ENCODE measurements at places on chromosomes 6 and 20.
A peak's percentile ranks its signal among the peaks of the same experiment; 100 is the strongest.

GRCh38 chr6:20939161-20939775 is 405.0 kb downstream of the CDKAL1 start:
- DNase-seq: no peak

- DNase-seq: no peak
These were observed 249.9 kb downstream of the CBLN4 start for GRCh38 chr20:55755411-55755810.

- DNase-seq: no peak
These were observed 414.2 kb upstream of the SPTLC3 start for GRCh38 chr20:12594410-12595088.

DNA sequence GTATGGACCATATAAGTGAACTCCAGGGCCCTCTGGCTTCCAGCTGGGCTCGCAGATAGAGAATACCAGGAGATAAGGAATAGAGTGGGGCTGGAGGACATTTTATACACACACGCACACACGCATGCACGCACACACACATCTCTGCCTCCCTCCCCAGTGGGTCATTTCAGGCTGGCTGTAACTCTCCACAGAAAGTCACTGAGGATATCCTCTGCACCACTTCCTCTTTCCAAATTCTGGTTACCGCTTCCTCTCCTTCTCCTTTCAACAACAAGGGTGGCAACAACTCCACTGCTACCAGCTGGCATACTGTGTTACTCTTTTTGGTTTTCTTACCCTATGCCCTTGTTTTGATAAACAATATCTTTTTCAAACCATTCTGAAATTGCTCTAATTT is 280.2 kb downstream of the COL12A1 start:
- DNase-seq: no peak

DNA sequence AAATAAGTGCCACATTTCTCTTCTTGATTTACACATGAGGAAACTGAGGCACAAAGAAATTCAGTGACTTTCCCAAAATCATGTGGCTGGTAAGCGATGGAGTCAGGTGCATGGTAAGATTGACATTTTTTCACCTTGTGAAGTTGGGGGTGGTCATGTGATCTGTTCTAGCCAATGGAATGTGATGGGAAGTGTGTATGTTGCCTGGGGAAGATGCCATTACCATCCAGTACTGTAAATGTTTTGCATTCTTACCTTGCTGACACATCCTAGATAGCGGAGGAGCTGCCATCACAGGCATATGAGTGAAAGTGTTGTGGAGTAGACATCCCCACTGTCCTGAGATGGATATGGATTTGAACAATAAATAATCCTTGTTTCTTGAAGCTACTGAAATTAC is 499.6 kb upstream of the SULF2 start:
- no peak for DNase-seq

DNA sequence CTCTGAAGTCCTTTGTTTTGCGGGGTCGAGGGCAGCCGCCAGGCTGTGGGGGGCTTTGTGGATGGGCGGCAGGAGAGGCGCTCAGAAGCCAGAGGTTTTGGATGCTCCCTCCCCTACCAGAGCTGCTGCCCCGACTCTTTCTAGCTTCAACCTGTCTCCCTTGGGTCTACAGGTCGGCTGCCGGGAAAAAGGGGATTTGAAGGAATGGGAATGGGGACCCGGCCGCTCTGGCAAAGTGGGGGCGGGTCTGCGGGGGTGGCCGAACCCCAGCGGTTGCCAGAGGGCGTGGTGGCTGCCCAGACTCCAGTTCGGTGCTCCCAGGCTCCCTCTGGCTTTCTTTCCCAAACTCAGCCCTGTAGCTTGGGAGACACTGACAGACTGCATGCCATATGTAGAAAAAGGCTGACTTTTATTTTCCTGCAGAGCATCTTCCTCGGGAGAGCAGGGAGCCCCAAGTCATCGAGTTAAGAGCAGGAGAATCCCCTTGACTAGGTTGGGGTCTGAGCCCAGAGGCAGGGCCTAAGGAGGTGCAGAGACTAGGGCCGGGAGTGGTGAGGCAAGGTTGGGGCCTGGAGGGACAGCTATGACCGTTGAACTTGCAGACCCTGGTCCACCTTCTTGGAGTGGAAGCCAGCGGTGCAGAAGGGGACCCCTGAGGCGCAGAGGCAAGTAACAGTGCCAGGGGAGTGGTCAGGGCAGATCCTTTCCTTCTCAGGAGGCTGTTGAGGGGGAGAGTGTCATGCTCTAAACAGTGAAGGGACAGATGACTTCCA is 1.4 kb upstream of the PPP1R18 start:
- DNase-seq: peak; percentile 69

DNA sequence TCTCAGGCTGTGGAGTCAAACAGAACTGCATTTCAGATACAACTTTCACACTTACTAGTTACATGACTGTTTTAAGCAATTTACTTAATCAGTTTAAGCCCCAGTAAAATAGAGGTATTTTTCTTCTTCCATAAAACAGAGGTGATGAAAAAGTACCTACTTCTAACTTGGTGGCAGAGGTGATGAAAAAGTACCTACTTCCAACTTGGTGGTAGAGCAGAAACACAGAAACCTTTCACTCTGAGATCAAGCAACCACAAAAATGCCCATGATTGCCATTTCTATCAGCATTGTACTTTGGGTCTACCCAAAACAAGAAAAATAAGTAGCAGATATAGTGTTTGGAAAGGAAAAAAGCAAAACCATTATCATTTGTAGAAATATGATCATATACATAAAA is 148.7 kb downstream of the OPRM1 start:
- no peak for DNase-seq

DNA sequence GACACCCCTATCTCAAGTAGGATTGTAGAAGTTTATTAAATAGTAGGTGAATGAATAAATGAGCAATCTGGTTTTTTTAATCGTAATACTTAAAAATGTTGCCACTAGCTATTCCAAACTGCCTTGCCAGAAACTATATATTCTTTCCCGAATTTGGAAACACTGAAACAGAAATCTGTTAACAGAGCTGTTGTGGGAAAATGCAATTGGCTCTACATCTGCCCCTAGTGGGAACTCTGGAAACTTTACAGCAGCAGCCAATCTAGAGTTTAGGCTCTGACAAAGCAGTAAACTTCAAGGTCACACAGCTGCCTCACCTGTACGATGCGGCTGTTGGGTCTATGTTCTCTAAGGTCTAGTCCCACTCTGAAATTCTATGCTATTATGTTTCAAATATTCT is 41.7 kb downstream of the SYNE1 start:
- DNase-seq: peak; percentile 38

DNA sequence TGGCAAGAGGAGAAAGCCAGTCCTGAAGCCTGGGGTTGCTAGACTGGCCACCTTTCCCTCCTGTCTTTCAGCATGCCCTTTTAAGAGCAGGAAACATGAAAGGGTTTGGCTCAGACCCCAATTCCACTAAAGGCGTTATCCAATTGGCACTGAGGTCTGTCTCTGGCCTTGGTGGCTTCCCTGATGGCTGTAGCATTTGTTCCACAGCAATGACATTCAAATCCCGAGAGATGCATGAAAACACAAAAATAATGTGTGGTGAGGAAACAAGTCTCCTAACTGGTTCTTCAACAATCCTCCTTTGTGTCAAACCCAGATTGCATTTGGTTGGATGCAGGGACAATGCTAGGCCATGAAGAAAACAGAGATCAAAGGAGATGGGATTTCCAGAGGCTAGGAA is 56.5 kb upstream of the ADTRP start:
- DNase-seq: no peak

GRCh38 chr20:48754292-48754691 is 73.5 kb downstream of the PREX1 start:
- DNase-seq: no peak

- DNase-seq: no peak
These were observed 708.7 kb downstream of the UTRN start for GRCh38 chr6:144993870-144994269.

DNA sequence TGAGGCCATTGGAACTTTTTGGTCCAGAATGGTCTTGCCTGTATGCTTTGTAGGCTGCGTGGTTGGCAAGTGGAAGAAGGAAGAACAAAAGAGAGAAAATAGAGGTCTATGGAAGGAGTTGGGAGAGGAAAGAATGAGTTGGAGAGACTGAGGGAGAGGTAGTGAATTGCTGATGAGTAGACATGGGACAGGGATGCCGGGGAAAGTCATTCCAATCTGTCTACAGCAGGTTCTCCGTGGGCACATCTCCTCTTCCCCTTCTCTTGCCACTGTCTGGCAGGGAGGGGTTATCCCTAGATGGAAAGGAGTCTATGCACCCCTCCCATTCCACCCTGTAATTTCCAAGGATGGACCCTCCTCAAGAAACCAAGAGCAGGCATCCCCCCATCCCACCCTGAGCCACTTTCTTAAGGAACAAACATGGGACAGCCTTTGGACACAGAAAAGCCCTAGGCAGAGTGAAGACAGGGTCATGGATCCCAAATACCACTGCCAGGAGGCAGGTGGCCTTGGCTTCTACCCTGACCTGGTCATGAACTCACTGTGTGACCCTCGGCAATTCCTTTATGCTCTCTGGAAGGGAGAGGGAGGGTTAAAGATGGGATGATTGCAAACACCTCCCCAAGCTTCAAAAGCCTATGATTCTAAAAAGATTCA is 196.9 kb downstream of the LRFN2 start:
- DNase-seq: no peak

GRCh38 chr6:14142063-14142450 is 24.5 kb downstream of the CD83 start:
- no peak for DNase-seq

GRCh38 chr6:143176090-143177021 is 115.7 kb downstream of the AIG1 start:
- no peak for DNase-seq

- no peak for DNase-seq
These were observed 43.4 kb upstream of the SPTLC3 start for GRCh38 chr20:12965212-12965869.

DNA sequence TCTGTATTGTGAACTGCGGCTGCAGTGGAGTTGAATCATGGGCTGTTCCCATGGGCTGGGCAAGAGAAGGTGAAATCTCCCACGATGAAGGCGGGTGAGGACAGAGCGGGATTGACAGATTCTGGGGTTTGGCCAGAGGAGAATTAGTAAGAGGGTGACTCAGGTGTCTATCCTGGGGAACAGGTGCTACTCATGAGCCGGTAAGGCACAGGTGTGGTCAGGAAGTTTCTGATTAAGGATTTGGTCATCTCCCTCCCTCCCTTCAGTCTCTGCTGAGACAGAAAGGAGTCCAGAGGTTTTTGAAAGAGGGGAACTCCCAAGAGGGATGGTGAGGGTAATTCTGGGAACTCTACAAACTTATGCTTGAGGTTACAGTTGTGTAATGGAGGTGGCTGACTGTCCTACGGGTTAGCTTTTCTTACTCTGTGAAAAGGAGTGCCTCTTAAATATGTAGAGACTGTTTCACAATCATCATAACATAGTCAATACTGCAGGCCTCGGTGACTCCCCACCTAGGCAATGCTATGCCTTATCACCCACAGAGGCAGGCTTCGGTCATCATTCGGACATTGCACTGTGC is 31.5 kb downstream of the SERPINB1 start:
- peak; percentile 66 for DNase-seq

DNA sequence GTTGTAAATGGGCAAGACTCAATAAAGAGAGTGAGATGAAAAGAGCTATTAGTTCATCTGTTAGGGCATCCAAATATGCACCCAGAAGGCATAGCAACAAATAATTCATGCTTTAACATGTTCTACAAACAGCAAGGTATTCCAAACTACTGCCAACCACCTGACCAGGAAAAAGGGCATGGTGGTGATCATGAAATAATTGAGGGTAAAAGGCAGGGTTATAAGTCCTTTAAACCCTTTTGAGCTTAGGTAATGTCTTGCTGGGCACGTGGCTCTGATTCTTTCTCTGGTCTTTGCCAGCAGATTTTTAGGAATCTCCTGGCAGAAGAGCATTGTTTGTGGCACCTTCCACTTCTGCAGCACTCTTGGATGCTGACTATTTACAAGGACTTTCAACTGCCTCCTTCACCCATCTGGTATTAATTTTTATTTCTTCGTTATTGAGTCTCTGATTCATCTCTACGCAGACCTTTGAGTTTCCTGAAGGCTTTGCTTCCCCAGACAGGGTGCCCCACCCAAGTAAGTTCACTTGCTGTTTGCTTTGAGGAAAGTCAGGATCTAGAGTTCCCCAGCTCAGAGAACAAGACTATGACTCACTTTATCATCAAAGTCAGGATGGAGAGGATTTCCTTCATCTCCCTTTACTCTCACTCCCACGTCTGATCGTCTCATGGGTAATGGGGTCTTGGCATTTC is 83.4 kb upstream of the NEDD9 start:
- no peak for DNase-seq

GRCh38 chr6:52540286-52540902 is 36.5 kb downstream of the TRAM2 start:
- DNase-seq: no peak

GRCh38 chr6:118709859-118710350 is 58.5 kb upstream of the CEP85L start:
- peak; percentile 73 for DNase-seq

DNA sequence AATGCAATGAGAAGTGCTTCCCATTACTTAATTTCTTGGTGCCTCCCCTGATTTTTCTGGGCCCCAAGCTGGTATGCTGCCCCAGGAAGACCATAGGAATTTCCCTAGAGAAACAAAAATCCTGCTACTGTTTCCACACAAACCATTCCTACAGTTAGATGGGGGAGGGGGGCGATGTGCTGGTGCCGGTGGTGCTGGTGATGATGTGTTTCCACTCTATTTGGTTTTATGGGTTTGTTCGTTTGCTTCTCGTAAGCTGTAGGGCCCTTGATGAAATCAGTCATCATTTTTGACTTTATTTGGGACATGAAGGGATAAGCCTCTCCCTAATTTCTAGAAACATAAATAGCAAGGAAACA is 105.1 kb downstream of the MKKS start:
- DNase-seq: no peak

- peak; percentile 60 for DNase-seq
These were observed 1.4 kb downstream of the NKX2-4 start for GRCh38 chr20:21395666-21396598.

DNA sequence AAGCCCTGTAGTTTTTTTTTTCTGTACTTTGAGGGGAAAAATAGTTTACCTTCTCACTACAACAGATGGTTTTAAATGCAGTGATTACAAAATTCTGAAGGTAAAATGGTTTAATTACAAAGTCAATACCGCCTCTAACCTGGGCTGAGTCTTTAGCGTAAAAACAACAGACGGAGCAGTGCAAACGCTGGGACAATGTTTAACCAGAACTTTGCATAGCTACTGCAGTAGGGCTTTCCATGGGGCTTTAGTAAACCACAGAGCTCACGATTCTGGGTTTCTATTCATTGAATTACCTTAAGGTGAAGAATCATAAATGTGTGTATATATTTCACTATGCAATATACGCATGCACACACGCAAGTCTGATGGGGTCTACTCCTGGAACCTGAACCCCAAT is 77.9 kb downstream of the RFX6 start:
- DNase-seq: peak; percentile 84
